Activated CD4-positive, alpha-beta T cell treated with anti-CD3 and anti-CD28 coated beads, Interleukin-2, Interleukin-6, amounts not matched to agents 100 ng/mL and 50 ng/mL, durations not matched to agents 16 hours and 8 hours (primary cell): ENCODE measurements at places on chromosomes 5 and 9.

DNA sequence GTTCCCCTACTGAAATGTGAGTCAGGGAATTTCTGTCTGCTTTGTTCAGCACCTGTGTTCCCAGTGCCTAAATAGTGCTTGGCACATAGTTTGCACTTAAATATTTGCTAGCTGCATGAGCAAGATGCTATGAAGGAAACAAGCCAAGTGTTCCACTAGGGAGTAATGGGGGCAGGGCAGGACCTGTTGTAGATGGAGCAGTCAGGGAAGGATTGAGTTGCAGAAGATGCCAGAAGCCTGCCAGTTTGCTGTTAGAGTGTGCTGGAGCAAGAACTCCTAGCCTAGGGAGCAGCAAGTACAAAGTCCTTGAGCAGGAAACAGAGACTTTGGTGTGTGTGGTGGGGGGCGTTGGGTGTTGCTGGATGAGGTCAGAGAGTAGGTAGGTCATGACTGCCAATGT lies 87.5 kb downstream of the DAB2IP start:
- DNase-seq = no peak

DNA sequence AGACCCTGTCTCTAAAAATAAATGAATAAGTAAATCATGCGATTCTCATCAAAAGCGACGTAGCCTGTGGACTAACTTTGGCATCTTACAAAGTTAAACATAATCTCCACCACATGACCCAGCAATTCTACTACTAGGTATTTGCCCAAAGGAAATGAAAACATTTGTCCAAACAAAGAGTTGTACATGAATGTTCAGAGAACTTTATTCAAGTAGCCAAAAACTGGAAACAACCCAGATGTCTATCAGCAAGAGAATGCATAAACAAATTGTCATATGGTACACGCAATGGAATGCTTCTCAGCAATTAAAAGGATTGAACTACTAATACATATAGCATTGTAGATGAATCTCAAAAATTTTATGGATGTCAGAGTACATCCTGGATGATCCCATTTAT lies 82.6 kb downstream of the ADRB2 start:
- no peak for DNase-seq

DNA sequence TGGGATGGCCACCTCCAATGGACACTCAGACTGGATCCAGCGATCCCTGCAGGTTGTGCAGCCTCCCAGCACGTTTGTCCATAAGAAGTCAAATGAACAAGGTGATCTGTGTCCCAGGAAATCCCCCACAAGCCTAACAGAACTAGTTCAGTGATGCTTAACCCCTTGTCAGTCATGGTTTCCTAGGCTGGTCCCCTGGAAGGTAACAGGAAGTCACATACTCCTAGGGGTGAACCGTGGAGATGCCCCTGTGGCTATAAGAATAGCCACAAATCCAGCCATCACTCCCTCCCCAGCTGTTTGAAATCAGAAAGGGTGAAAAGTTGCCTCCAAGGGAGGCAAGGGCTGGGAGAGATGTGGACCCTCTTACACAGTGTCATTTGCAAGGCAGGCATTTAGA lies 22.5 kb downstream of the PAX5 start:
- no peak for DNase-seq

DNA sequence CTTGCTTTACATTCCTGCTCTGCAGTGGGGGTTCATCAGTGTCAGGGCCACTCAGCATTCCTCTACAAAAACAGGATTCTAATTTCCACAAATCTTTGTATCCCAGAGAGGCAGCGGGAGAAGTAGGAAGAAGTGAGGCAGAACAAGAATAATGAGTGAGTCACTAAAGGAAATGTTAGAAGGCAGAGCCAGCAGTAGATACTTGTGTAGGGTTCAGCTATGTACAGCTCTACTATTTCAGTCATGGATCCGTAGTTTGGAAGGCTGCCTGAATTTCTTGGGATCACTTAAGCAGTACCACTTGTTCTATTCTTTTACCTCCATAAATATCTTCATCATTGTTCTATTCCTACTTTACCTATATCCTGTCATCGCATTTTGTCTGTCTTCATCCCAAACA lies 246.3 kb upstream of the TLE4 start:
- DNase-seq = no peak

DNA sequence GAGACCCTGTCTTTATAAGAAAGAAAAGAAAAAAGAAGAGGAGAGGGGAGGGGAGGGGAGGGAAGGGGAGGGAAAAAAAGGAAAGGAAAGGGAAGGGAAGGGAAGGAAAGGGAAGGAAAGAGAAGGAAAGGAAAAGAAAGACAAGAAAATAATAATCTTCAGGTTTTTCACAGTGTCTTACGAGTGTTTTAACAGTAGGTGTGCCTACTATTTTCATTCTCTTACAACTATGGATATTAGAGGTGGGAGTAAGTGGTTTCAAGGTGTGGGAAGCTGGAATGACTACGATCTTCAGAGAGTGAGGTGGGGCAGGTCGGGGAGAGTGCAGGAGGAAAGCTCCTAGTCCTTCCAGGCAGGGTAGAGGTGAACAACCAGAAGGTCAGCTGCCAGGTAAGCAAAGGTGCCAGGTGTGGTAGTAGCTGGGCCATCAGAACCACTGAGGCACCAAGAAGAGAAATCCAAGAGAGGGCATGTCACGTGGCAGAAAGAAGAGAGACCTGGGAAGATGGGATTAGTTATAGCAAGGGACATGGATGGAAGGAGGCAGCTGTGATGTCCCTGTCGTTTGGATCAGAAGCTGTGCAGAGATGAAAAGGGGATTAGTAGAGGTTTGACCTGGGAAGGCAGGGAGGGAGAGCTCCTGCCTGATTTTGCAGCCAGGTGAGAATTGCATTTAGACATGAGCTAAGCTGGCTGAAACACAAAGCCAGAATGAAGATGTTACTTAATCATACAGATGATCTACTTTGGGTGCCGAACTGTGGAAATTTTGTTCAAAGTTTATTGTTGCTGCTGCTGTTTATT lies 95.4 kb downstream of the OTULIN start:
- DNase-seq = no peak

GRCh38 chr5:139605887-139606286 lies 42.3 kb upstream of the CXXC5 start:
- no peak for DNase-seq

GRCh38 chr5:41878643-41879478 lies 8.6 kb upstream of the OXCT1 start:
- DNase-seq = no peak

- DNase-seq = peak; percentile 19
These were observed 156.3 kb upstream of the FST start for GRCh38 chr5:53323943-53324642.

DNA sequence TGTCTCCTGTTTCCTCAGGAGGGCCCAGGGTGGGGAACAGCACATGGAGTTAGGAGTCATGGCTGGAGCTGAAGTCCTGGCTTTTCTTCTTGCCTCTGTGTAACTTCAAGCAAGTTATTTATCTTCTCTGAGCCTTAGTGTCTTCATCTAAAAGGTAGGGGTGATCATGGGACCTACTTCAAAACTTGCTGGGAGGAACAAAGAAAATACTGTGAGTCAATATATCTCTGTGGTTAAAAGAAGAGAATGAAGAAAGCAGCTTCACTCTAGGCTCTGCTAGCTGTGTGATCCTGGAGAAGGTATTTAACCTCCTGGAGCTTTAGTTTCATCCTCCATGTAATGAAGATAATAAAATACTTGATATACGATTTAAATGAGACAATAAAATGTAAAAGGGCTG lies 26.5 kb downstream of the AFAP1L1 start:
- no peak for DNase-seq

DNA sequence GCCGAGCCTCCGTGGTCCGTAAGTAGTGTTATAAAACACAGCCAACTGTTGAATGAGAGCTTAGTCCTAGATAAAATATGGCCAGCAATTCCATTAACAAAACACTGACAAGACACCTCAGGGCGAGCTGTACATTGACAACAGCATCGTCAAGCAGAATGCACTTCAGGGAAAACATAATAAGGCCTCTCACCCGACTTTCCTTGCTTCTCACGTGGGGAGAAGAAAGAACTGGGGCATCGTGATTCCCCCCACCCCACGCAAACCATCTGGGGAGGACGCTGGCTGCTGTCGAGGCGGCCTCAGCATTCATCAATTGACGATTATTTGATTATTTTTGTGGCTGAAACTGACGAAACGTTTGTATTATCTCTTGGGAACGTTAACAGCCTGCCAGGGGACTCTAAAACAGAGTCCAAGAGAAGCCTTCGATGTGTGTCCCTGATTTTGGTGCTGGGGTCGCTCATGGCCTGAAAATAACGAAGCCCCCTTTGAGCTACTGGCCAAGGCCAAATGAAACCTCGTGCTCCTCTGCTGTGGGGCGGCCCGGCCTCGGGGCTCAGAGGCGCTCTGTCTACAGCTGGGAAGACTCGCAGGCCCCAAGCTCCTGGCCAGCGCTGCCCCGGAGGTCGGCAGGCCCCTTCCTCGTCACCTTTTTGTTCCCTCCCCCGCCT lies 464 bp downstream of the GDF9 start:
- DNase-seq = no peak

GRCh38 chr5:159345861-159346260 lies 15.6 kb upstream of the IL12B start:
- no peak for DNase-seq

GRCh38 chr5:113378959-113379541 lies 55.7 kb downstream of the TSSK1B start:
- DNase-seq = peak; percentile 73

DNA sequence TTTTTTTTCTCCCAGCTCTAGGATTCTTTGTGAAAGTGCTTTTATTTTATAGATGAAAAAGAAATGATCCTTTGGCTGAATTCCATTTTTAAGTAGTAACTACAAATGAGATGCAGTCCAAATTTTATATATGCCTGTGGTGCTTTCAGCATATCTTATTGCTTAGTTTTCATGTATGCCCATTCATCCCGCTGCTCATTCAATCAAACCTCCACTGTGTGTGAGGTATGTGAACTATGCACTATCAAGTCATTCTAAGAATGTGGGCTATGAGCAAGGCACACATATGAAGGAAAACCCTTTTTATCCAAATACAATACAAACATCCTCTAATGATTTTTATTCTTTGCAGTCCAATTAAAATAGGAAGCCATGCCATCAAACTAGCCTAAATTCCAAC lies 1069.1 kb upstream of the DMAC1 start:
- no peak for DNase-seq

DNA sequence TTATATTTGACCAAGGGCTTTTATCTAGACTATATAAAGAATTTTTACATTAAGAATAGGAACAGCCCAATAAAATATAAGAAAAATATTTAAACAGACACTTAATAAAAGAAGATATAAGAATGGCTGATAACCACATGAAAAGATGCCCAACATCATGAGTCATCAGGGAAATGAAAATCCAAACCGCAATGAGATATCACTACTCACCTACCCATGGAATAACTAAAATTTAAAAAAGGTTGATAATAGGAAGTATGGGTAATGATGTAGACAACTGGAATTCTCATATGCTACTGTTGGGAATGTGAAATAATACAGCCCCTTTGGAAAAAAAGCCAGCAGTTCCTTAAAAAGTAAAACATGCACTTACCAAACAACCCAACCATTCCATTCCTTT lies 206.9 kb upstream of the PCSK5 start:
- no peak for DNase-seq

DNA sequence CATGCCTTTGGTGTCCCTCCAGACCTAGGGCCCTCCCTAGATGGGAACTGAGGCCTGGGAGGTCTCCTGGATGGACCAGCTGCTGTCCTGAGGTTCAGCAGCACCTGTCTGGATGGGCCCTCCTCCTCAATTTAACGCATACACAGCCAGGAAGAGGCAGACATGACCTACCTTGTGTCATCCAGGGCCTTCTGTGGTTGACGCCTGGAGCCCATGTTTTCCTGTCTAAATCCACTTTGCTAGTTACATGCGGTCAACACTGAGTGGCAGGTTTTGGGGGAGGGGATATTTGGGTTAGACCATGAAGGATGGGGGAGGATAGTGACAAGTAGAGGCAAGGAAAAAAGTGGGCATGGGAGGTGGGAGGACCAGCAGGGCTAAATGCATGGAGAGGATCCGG lies 3.1 kb upstream of the STC2 start:
- DNase-seq = peak; percentile 33

GRCh38 chr5:81183811-81184748 lies 49.0 kb upstream of the CKMT2 start:
- no peak for DNase-seq

GRCh38 chr5:112109331-112110007 lies 309.6 kb downstream of the EPB41L4A start:
- DNase-seq = no peak
